ENCODE measurements at places on chromosomes 13 and 19. TPM values are rescaled to one million over a fixed set of nuclear protein-coding genes. Genes with fewer than 3 reads are reported as not detected.

- H3K4me3 ChIP-seq, result no peak overlapping the region
- H3K36me3 ChIP-seq, result no peaks in the 10 kb centered on the region
- DNase-seq, result no peak
- no peak overlapping the region for H3K27ac ChIP-seq
- peaks cover 44% of the 10 kb centered on the region for H3K27me3 ChIP-seq
These were observed 15.7 kb downstream of the COL4A2 start for GRCh38 chr13:110322828-110323171.

Gene OVOL3
- not detected for total RNA-seq

- H3K4me1 ChIP-seq, result peaks cover 30% of the 10 kb centered on the region
- peak within 1 kb of the TSS; percentile 73 for H3K4me3 ChIP-seq
- peak within 1 kb of the TSS; percentile 71 for H3K27ac ChIP-seq
- no peaks in the 10 kb centered on the region for H3K27me3 ChIP-seq
- DNase-seq, result peak; percentile 75
These were observed at the start of gene PKN1 for GRCh38 chr19:14432791-14433553. Gene PKN1 (plus strand): TSS chr19:14433306. CDS start chr19:14433522, 216 bp downstream.

DNA sequence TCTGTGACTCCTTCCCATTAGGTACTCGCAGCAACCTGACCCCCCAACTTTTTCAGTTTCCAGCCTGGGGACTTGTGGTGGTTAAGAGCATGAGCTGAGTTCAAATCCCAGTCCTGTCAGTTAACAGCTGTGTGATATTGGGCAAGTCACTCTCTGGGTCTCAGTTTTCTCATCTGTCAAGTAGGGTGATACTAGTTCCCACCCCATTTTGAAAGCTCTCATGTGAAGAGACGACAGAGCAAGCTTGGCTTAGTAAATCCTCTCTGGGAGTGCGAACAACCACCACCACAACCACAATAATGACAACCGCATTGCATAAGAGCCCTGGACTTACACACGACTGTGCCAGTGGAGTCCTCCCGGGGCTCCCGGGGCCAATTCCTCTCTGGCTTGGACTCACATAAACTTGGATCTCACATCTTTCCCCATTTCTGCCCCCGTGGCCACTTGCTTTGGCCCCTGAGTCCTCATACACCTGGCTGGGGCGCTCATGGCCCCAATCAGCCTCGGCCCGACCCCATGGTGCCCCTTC lies 454 bp downstream of the BLVRB start:
- H3K4me3 ChIP-seq, result peak overlapping the region; percentile 77
- peaks cover 30% of the 10 kb centered on the region for H3K4me1 ChIP-seq
- peak; percentile 72 for DNase-seq
- H3K36me3 ChIP-seq, result peaks cover 4% of the 10 kb centered on the region
- H3K27me3 ChIP-seq, result peaks cover 11% of the 10 kb centered on the region
- H3K27ac ChIP-seq, result peak overlapping the region; percentile 83

DNA sequence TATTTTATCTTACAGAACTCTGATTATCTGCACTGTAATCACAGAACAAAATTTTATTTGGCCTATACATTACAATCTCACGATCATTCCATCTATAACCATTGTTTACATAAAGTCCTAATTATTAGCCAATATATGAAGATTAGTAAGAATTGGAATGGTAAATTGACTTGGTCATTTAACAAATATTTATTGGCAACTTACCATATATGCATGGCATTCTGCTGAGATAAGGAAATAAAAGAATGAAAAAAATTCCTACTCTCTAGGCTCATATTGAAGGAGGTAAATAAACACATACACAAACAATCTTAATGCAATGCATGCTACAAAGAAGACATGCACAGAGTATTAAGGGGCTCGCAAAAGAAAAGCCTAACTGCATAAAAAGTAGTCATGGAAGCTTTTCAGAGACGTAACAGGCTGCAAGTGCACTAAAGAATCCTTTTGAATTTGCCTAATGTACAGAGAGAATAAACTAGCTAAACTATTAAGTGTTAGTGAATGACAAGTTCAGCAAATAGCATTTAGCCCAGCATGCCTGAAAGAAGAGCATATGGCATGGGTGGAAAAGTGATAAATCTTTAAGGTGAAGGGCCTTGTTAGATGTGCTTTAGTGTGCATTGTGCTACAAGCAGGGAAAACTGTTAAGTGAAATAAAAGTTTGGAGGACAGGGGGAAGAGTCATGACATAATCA lies 1131.1 kb downstream of the PCDH9 start:
- no peak overlapping the region for H3K27ac ChIP-seq
- H3K4me1 ChIP-seq, result no peaks in the 10 kb centered on the region

- H3K36me3 ChIP-seq, result no peaks in the 10 kb centered on the region
- H3K27me3 ChIP-seq, result no peaks in the 10 kb centered on the region
- no peaks in the 10 kb centered on the region for H3K4me1 ChIP-seq
These were observed 1516.7 kb upstream of the PCDH20 start for GRCh38 chr13:62932256-62932883.

- H3K27me3 ChIP-seq, result peaks cover 2% of the 10 kb centered on the region
- H3K4me1 ChIP-seq, result no peaks in the 10 kb centered on the region
- H3K36me3 ChIP-seq, result no peaks in the 10 kb centered on the region
- H3K27ac ChIP-seq, result no peak overlapping the region
These were observed 11.2 kb downstream of the KRTDAP start for GRCh38 chr19:35478794-35479677.

- H3K36me3 ChIP-seq, result peaks cover 9% of the 10 kb centered on the region
- DNase-seq, result no peak
- H3K27ac ChIP-seq, result no peak overlapping the region
These were observed 20.0 kb upstream of the CCNP start for GRCh38 chr19:40246292-40247073.

Gene ATP8A2
- 0.30 TPM for total RNA-seq

- H3K36me3 ChIP-seq, result no peaks in the 10 kb centered on the region
- no peaks in the 10 kb centered on the region for H3K27me3 ChIP-seq
- no peak overlapping the region for H3K27ac ChIP-seq
- no peak for DNase-seq
These were observed 27.0 kb downstream of the SLC10A2 start for GRCh38 chr13:103039183-103039582.

Gene KPNA3
- total RNA-seq, result 58.0 TPM

GRCh38 chr13:29556742-29557141 lies 38.7 kb downstream of the SLC7A1 start:
- DNase-seq, result no peak
- H3K4me1 ChIP-seq, result peaks cover 11% of the 10 kb centered on the region
- H3K4me3 ChIP-seq, result no peak overlapping the region
- H3K36me3 ChIP-seq, result peaks cover 40% of the 10 kb centered on the region
- no peaks in the 10 kb centered on the region for H3K27me3 ChIP-seq
